ENCODE measurements at places on chromosomes 4 and X.

DNA sequence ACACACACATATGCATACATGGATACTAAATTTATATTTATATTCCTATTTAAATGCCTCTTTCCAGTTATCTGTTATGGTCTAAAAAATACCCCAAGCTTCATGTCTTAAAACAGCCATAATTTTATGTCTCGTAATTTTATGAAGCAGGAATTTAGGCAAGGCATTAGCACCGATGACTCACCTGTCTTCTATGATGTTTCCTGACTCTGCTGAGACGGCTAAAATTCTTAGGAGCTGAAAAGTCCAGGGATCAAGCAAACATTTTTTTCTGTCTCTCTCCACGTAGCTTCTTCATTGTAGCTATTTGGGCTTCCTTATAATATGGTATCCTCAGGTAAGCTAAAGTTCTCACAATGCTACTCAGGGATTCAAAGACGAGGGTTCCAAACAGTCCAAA, 930.3 kb downstream of the STIM2 start:
- DNase-seq: no peak

DNA sequence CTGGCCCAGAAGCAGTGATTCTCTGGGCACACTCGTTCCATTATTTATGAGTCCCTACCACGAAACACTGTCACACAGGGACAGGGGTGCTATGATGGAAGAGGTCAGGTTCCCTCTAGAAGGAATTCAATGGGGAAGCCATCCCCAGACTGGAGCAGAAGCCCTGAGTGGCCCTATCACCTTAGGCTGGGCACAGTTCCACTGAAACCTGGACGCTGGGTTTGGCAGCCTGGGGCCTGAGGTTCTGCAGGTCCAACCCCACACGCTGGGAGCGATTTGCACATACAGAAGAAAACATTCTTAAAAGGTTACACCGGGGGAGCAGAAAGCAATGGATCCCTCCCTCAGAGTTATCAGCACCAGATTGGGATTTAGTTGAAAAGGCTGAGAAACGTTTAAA, 63.3 kb downstream of the PHKA2 start:
- DNase-seq: no peak

DNA sequence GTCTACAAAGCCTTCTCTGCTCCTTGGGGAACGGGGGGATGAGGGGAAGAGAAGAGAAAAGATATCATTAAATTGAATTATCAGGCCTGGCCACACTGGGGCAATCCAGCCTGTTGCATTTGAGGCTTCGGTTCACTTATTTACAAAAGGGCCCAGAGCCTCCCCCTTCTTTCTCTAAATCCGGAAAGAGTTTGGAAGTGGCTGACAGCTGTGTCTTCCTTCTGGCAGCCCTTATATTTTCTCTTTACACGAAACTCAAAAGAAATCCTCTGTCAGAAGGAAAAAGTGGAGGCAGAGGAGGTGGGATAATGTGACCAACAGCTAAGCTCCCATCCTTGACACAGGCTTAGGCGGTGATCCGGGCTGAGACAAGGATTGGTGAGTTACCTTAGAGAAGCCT, 158.3 kb upstream of the TAPT1 start:
- DNase-seq: no peak

- DNase-seq: no peak
Measured at GRCh38 chr4:152369902-152370295, 166.0 kb downstream of the FBXW7 start.

GRCh38 chr4:83205760-83206159, 78.8 kb downstream of the COQ2 start:
- no peak for DNase-seq

GRCh38 chrX:46693149-46693548, 65.8 kb downstream of the SLC9A7 start:
- no peak for DNase-seq

DNA sequence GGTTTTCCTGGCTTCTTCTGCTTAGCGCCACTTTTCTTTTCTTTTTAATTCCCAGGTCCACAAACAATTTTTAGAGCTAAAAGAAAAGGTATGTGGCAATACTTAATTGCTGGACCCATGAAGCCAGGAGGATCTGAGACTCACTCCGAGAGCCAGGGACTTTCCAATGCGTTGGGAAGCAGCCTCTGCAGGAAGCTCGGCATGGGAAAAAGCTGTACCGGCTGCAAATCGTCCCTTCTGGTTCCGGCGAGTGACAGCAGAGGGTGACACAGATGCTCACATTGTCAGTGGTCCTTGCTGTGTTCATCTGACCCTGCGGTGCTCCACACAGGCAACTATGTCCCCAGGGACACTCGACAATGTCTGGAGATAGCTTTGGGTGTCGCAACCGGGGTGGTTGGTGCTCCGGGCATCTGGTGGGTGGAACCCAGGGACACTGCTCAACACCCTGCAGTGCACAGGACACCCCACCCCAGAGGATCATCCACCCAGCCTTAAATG, 164.0 kb downstream of the PRKX start:
- no peak for DNase-seq

DNA sequence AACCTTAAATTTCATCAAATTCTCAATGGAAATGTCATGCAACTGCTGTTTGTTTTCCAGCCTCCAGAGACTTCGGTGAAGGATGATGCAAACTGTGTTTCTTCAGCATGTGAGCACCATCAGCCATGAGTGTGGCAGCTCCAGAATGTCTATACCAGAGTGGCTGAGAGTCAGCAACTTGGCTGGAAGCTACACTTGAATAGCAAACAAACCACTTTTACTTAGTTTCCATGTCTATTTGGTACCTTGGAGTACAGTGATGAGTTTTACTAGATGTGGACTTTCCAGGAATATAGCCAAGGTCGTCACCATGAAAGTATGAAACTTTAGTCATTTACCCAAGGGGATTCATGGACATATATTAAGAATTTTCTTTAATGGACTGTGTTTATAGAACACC, 4.3 kb upstream of the IL21 start:
- DNase-seq: no peak

All from iPS-NIHi11 (cell line).